Keratinocyte (primary cell): ENCODE measurements at places on chromosomes 6 and 20. TPM values are rescaled to one million over a fixed set of nuclear protein-coding genes. Genes with fewer than 3 reads are reported as not detected.

- DNase-seq, result no peak
Observed at GRCh38 chr6:53584726-53585125, 39.8 kb upstream of the GCLC start.

DNA sequence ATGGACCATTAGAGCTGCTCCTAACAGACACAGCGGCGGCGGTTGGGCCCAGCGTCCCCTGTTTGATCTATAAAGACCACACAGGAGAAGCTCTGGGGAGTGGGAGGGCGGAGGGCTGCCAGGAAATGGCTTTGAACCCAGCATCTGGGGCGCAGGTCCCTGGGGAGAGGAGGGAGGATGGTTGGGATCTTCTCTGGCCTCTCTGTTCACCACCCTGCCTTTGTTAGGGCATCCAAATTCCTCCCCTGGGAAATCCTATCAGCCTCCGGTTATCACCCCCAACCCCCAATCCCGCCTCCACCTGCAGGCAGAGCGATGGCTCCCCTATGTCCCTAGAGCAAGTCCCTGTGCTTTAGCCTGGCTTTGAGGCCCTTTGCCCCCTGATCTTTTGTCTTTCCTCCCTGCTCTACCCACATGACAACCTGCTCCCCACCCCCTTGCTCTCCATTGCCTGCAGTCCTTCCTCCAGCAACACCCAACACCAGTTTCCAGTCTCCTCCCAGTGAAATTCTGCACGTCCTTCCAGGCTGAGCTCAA lies 7.1 kb downstream of the XKR7 start:
- DNase-seq, result no peak

DNA sequence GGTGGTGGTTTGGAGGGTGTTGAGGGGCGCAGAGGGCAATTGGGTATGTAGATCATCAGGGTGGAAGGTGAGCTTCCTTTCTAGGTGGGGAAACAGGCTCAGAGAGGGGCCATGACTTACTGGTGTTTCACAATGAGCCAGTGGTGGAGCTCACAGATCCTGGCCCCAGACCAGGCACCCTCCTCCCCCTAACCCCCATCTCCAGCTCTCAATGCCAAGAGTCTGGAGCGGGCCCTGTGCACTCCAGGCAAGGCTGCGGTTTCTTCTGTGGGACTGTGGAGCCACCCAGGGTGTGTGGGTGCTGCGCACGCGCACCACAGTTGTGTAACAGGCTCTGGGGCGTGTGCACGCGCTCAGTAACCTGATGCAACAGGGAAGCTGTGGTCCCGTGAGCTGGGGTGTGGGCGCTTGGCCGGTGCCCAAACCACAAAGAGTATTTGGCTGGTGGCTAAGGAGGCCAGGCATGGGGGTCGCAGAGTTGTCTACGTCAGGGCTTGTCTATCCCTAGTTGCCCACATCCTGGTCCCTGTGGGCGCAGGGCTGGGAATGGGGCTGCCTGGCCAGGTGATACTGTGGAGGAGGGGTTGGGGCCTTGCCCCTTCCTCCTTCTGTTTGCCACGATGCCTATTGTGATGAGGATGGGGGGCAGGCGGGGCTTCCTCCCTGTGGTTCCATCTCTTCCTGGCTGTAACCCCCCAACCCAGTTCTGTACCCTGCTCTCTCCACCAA lies 37.5 kb upstream of the MRPS18A start:
- DNase-seq, result peak; percentile 88

DNA sequence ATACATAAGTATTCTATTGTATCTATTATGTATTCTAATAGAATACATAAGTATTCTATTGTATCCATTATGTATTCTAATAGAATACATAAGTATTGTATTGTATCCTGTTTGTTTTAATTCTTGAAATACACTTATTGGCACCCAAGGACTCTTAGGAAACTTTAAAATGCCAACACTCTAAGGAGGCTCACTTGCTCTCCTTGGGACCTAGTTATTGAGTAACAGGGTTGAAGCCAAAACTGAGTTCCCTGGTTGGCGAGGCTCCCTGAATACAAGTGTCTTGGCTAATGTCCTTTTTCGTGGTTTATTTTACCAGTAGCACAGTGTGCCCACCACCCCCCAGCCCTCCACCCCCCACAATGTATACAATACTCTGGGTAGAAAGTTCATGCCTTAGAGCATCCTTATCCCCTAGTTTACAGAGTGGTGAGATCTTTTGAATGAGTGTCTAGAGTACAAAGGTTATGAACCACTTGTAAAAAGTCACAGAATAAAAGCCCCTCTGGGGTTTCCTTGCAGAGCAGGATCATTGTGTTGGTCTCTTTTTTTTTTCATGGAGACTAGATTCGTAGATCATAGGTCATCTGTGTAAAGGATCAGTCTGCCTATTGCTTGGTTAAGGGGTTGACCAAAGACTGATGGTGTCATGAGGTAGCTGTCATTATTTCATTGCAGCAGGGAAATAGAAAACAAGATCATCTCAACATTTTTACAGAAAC lies 32.5 kb upstream of the PRDM1 start:
- no peak for DNase-seq

- DNase-seq, result no peak
Observed at GRCh38 chr6:89597988-89598387, 40.6 kb downstream of the LYRM2 start.

GRIK2 gene
- 0.01 to 0.26 TPM (median 0.03 TPM) in 3 replicates for polyA plus RNA-seq
